Stimulated activated CD4-positive, alpha-beta T cell treated with anti-CD3 and anti-CD28 coated beads, Interleukin-1b, Interleukin-23, amount 100 ng/mL, for 4 hours (primary cell): ENCODE measurements at places on chromosomes 5 and 9.

DNA sequence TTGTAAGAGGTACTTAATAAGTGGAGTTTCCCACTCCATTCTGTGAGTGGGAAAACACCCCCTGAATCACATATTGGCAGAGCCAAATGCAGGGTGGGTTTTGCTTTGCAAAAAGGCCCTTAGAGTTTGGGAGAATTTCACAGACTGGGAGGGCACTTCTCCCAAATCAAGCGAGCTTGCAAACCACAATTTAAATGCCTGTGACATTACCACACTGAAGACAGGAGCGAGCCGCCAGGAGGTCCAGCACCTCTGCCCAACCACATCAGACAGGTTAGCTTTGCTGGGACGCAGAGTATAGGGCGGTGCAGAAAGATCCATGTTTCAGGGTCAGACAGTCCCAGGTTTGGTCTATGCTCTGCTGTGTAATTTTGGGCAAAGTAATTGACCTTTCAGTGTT is 2.3 kb downstream of the ALAD start:
- DNase-seq: no peak

DNA sequence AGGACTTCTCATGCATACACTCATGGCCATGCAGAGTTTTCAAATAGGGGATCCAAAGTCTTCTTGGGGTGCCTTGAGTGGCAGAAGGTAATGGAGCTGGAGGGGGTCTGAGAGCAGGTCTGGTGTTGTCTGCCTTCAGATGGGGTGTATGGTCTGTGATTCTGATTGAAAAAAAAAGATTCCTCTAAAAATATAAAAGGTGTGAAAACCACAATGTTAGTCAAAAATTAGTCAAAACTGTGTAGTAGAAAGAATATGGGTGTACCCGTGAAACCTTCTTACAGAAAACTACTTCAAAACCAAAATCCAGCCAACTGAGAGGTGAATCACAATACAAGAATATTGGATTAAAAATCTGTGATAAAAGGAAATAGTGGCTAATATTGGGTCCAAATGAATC is 20.1 kb downstream of the DOCK2 start:
- DNase-seq: no peak

DNA sequence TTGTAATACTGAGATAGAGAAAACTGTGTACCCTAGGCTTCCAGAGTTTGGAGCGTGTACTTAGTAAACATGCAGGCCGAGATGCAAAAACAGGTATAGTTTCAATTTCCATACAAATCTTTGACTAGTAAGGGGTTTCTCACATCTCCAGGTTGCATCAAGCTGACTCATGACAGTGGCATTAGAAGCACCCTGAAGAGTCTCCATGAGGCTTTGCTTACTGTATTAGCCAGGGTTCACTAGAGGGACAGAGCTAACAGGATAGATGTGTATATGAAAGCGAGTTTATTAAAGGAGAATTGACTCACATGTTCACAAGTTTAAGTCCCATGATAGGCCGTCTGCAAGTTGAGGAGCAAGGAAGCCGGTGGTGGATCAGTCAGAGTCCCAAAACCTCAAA is 275.3 kb upstream of the CDH6 start:
- no peak for DNase-seq

- DNase-seq: no peak
Measured at GRCh38 chr5:9128136-9128535, 417.7 kb downstream of the SEMA5A start.

- DNase-seq: no peak
Measured at GRCh38 chr5:11037080-11037479, 276.0 kb upstream of the DAP start.

GRCh38 chr9:76808636-76809035 is 44.4 kb downstream of the PCA3 start:
- no peak for DNase-seq

GRCh38 chr9:86352440-86353077 is 1.7 kb downstream of the TUT7 start:
- no peak for DNase-seq

- DNase-seq: no peak
Measured at GRCh38 chr5:43659075-43659474, 56.1 kb downstream of the NNT start.

DNA sequence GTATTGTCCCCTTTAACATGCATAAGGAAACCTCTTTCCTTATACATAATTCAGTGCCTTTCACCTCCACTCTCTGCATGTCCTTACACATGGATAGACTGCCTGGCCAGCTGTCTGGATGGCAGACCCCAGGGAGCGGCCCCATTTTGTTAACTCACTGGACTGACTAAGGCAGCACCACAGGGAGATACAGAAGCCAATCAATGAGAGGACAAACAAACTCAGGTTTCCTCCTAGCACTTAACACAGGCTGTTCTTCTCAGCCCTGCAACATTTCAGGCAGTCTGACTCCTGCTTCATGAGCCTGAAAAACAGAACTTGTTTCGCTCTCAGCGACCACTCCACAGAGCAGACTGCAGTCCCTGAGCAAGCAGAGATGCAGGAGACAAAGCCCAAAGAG is 135.4 kb upstream of the RASEF start:
- no peak for DNase-seq

- DNase-seq: no peak
Measured at GRCh38 chr5:110099572-110099971, 409.8 kb downstream of the MAN2A1 start.

GRCh38 chr5:170491479-170491878 is 12.3 kb upstream of the KCNIP1 start:
- DNase-seq: no peak

GRCh38 chr5:27465140-27465539 is 426.8 kb upstream of the CDH9 start:
- no peak for DNase-seq

GRCh38 chr5:143121135-143121475 is 282.4 kb downstream of the NR3C1 start:
- no peak for DNase-seq

DNA sequence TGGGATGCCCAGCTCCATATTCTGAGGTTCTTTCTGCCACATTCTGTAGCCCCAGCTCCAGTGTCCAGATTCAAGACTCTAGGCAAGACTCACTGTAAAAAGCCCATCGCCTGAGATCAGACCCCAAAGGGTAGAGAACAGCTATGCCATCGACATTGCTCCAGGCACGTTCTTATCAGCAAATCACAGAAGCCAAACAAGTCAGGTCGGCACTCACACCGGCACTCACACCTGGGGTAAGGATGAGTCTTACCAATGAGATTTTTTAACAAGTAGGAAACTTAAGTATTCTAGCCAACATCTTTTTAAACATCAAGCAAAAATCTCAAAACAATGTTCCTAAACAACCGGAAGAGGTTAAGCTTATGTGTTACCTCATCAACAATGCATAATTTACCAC is 2.4 kb downstream of the CDKN2AIPNL start:
- no peak for DNase-seq

DNA sequence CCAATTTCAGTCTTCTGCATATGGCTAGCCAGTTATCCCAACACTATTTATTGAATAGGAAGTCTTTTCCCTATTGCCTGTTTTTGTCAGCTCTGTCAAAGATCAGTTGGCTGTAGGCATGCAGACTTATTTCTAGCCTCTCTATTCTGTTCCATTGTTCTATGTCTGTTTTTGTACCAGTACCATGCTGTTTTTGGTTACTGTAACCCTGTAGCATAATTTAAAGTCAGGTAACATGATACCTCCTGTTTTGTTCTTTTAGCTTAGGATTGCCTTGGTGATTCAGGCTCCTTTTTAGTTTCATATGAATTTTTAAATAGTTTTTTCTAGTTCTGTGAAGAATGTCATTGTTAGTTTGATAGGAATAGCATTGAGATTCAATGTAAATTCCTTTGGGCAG is 104.9 kb upstream of the SLCO6A1 start:
- no peak for DNase-seq

DNA sequence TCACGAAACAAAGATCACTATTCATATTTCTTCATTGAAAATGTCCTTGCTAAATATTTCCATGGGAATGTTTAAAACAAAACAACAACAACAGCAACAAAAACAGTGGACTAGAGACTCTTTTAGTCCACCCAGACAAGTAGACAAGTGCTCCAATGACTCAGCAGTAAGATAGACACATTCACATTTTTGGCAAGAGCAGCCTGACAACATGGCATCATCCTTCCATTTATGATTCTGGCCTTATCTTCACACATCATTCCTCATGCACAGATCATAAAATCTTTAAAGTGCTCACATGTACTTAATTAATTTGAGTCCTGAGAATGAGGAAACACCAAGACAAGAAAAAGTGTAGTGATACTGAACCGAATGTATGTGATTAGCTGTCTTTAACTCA is 132.6 kb upstream of the PDE4D start:
- no peak for DNase-seq

DNA sequence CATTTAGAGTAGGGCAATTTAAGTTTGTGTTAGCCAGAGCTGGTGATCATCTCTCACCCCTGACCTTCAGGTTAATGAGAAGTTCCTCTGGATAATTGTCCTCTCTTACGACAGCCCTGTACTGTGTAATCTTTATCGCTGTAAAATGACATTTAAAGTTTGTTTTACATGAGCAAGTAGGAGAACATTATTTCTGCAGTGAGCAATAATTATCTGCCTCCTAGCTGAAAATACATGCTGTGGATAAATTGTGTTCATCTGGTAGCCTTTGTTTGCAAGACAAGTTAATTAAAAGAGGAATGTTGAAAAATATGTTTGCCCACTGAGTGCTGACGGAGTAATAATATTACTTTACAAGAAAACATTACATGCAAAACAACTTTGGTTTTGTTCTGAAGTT is 1083.8 kb upstream of the NUDT12 start:
- no peak for DNase-seq

GRCh38 chr5:102857076-102857818 is 102.1 kb downstream of the PAM start:
- no peak for DNase-seq

DNA sequence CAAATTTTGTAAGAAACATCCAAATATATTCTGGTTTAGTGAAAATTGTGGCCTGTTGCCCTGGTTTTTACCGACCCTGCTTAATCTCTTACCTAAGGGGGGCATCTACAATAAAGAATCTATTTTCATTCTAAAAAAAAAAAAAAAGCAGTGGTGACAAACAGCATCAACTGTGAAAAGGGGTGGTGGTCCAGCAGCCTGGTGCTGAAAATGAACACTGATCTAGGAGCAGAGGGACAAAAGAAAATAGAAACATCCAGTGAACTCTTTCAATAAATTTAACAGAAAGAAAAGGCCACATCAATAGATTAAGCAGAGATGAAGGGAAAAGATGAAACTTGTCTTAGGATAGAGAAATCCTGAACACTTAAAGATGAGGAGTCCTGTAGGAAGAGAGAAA is 348.7 kb upstream of the GRAMD2B start:
- DNase-seq: no peak

DNA sequence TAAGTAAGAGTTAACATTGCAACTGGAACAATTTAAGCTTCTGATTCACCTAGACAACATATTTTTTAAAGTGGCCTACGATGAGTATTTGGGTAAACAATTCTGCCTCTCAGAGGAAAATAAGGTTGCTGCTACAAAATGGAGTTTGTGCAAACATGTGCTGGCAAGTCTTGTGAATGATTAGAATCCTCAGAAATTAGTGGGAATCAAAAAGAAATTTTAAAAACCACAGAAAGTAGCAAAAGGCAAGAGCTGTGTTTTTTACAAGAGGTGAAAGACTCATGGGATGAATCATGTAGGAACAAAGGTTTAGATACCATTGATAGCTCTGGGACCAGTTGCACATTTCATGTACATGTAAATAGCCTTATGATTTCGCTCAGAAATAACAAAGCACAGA is 561.6 kb downstream of the TAF11L14 start:
- no peak for DNase-seq

DNA sequence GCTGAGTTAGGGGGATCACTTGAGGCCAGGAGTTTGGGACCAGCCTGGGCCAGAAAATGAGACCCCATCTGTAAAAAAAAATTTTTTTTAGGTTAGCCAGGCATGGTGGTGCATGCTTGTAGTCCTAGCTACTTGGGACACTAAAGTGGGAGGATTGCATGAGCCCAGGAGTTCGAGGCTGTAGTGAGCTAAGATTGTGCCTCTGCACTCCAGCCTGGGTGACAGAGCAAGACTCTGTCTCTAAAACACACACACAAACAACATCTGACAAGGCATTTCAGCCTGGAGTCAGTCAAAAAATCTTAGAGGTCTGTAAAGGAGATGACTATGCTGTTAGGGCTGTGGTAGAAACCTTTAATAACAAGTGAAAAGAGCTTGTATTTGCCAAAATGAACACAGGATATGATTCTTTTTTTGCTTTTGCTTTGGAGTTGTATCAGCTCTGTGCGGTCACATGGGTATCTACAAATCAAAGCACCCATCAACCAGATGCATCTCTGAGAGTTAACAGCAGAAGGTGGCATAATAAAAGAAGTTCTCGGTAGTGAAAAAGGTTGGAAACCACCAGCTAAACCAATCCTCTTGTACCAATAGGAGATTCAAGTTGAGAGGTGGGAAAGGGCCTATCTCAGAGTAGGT is 3.6 kb upstream of the PSMD5 start:
- DNase-seq: no peak

DNA sequence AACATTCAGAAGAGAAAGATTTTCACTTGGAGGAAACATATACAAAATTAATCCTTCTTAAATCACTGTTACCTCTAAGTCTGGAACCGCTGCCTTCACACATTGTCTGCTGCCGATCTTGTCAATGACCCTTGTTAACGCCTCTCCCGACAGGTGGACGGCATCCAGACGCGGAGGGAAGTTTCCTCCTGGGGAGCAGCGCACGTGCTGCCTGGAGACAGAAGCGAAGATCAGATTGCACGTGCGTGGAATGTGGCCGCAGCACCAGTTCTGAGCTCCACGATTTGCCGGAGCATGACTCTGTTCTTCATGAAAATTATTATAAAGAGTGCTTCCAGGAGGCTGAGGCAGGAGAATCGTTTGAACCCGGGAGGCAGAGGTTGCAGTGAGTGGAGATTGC is 183.6 kb upstream of the IRX4 start:
- DNase-seq: no peak

GRCh38 chr9:134320868-134321471 is 5.3 kb upstream of the RXRA start:
- no peak for DNase-seq

GRCh38 chr5:36040651-36041536 is 25.8 kb downstream of the UGT3A2 start:
- DNase-seq: no peak

DNA sequence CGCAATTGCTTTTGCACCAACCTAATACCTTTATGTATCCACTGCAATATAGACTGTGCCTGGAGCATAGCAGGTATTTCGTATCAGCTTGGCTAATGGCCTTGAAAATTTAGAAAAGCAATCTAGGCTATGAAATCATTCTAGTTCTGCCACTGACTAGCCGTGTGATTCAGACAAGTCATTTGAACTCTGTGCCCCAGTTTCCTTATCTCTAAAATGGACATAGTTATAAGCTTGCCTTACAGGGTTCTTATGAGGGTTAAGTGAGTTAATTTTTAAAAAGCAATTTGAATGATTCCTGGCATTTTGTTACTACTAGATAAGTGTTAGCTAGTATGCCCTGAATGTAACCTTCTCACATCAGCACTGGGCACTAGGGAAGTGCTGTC is 80.5 kb upstream of the PUM3 start:
- no peak for DNase-seq

- DNase-seq: no peak
Measured at GRCh38 chr9:84001621-84002020, 21.0 kb downstream of the RMI1 start.
